Right ventricle myocardium inferior (tissue), 1 donor: ENCODE measurements at places on chromosomes 2 and 18. TPM values are rescaled to one million over a fixed set of nuclear protein-coding genes. Genes with fewer than 3 reads are reported as not detected.

- DNase-seq, result no peak
Measured at GRCh38 chr2:147449323-147449991, 395.4 kb upstream of the ACVR2A start.

GRCh38 chr2:241860184-241861078 lies 1.7 kb upstream of the PDCD1 start:
- DNase-seq, result peak; percentile 66

DNA sequence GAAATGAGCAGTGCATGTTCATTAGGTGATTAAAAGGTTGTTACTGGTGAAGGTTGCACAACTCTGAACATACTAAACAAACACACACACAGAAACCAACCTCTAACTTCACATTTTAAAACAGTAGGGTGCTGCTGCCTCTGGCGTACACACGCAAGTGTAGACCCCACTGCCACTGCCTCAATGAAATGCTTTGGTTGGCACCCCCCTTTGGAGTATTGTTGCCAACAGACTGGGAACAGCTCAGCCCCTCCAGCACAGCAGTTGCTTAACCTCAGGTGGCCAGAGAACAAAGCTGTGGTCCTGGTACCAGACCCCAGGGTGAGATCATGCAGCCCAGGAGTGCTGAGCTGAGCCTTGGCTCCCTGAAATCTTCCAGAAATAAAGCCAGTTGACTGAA lies 138.6 kb downstream of the TMEM18 start:
- DNase-seq, result no peak

Gene SCN3A
- total RNA-seq, result 0.95 TPM

DNA sequence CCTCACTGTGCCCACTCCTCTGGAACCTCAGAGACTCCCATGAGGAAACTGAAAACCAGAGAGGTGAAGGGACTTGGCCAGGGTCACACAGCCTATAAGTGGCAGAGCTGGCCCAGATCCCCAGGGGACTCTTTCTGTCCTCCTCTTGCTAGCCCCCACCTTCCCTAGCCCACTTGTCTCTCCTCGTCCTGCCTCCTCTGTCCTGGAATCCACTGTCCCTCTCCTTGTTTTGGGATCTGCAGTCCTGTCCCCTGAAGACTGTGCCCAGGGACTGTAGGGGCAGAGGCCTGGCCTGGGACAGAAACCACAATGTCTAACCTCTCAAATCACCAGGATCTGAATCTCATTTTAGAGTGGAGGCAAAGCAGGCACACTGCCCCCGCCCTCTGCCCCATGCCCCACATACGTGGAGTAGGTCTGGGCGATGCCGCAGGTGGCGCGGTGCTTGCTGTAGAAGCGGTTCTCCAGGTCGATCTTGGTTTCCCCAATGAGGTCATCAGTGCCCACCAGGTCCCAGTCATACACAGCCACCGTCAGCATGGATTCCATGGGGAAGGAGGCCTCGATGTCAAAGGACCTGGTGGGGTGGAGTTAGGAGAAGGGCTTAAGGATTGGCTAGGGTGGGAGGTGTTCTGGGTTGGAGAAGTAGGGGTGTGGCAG lies 12.5 kb downstream of the OTOF start:
- DNase-seq, result peak; percentile 43
